ENCODE measurements at places on chromosomes 12 and 14.

- no peak for DNase-seq
Observed at GRCh38 chr14:89384023-89384422, 33.0 kb downstream of the FOXN3 start.

- DNase-seq, result no peak
Observed at GRCh38 chr12:105352940-105353635, 22.6 kb downstream of the C12orf75 start.

DNA sequence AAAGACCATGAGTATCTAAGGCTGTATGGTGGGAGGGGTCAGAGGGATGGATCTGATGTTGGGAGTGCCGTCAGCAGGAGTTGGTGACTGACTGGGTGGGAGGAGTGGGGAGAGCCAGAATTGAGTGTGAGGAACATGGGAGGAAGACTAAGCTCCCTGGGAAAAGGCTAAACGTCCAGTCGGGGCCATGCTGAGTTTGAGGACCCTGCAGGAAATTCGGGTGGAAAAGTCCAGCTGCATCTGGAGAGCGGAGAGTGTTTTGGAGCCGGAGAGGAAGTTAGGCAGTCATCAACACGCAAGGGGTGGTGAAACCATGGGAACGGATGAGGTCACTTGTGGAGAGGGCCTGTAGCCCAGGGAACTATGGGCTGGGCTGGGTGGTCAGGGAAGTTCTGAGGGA lies 60.9 kb downstream of the ELK3 start:
- peak; percentile 59 for DNase-seq

GRCh38 chr12:12800406-12801180 lies 12.6 kb upstream of the DDX47 start:
- no peak for DNase-seq

- DNase-seq, result no peak
Observed at GRCh38 chr14:72699443-72699842, 194.5 kb downstream of the DPF3 start.
